ENCODE measurements at places on chromosomes 4 and X.

DNA sequence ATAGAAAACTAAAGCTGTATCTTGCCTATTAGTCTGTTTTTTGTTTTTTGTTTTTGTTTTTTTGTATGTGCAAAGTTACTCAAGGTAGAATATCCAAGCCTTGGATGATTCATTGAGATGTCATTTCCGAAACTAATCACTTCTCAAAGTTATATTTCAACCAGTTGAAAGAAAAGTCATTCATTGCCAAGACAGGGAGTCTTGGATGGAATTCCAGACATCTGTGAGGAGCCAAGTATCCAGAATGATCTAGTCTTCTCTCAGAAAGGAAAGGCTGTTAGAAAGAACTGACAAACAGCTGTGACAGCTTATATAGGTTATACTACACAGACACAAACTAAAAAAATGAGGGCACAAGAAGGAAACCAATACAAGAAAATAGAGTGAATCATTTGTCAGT, 141.1 kb upstream of the NDST3 start:
- no peak for DNase-seq

- DNase-seq = no peak
Measured at GRCh38 chr4:159097785-159098184, 5.1 kb upstream of the RAPGEF2 start.

- DNase-seq = no peak
Measured at GRCh38 chrX:110699109-110699508, 96.5 kb downstream of the CHRDL1 start.

DNA sequence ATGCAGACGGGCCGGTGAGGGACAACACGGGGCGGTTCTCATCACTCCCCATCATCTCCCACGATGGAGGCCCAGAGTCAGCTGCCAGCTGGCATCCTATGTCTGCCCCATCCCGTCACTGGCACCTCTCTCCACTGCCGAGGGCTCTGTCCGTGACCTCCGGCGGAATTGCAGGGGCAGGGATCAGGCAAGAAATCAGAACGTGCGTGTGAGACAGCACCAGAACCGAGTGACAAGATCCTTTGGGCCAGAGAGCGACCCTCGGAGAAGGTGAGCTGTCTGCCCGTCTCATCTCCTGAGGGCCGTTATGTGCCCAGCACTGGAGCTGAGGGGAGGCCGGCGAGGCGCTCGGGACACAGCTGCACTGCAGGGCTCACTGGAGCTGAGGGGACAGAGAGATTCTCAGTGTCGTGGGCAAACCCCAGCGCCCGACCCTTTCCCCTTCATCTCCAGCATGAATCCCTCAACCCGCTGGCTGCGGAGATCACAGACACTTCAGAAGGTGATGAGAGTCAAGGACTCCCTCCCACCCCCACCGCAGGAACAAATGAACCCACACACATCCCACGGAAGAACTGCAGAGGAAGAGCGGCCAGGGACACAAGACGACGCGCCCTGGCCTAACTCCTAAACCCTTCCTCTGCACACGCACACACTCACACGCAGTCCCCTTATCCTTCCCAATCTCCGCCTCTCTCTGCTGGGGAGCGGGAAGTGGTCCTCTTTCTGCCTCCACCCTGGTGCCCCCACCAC, 128.7 kb downstream of the AFAP1 start:
- DNase-seq = no peak

DNA sequence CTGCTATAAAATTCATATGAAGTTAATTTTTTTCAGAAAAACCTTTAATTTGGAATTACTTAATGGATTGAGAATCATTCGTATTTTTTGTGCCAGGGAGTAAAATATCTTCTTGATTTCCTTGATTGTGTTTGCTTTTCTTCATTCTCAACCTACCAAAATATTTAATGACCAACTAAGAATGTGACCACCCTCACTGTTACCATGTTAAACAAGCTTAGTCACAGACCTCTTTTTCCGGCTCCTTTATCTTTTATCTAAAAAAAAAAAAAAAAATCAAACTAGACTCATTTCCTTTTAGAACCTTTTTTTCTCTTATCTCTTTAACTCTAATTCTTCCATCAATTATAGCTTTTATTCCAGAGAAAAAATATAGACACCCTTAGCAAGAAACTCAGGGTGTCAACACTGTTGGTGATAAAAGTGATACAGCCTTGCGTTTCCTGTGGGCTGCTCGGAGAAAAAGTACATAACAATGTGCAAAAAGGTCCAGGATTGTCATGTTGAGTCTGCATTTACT, 20.6 kb upstream of the HPGDS start:
- DNase-seq = no peak

DNA sequence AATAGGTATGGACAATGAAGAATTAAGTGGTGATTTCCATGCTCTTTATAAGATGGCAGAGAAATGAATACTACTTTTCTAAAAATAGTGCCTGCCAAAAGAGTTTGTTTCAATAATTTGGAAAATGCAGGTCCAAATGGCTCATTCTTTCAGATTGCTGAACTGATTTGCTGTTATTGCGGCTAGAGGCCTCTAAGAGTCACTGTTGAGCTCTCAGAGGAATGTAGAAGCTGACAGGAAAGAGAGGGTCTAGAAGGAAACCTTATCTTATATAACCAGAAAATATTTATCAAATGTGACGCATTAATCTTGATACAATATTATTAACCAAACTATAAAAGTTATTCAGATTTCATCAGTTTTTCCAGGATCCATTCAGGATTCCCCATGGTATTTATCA, 65.7 kb upstream of the PAGE1 start:
- no peak for DNase-seq

DNA sequence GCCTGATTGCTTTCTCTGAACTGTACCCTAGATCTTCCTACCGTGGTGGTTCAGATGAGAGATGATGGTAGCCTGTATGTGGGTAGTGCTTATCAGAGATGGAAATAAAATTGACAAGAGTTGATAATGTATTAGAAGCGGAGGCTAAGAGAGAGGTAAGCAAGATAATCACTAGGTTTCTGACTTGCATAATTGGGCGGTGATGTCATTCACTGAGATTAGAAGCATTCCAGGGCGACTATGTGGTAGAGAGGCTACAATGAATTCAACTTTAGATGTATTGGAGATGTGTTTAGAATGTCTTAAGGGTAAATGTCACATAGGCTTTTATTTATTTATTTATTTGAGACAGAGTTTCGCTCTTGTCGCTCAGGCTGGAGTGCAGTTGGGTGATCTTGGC, 415 bp upstream of the TENM3 start:
- no peak for DNase-seq

DNA sequence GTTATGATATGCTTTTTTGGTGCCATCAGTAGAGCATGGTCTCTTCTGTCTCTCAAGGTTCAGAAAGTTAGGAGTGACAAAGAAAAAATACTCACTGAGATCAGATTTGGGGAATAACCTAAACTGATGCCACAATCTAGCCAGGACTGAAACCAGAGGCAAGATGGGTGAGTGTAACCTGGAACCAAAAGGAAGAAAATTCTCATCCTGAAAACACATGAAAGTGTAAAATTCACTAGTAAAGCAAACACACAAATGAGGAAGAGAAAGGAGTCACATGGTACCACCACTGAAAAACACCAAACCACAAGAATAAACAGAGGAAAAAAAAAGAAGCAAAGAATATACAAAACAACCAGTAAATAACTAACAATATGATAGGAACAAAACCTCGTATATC, 96.4 kb downstream of the ANXA10 start:
- no peak for DNase-seq

DNA sequence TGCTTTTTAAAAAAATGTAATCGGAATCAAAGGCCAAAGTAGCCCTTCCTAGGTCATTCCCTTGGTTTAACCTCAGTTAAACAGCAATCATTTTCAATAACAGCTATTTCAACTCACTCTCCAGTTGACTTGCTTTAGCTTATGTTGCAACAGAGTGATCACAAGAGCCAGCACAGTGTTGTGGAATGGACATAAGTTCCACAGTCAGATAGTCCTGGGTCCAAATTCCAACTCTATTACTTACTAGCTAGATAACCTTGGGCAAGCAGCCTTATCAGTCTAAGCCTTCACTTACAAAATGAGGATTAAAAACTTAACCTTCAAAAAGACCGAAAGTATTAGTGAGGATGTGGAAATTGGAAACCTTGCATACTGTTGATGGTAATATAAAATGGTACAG, 9.2 kb upstream of the GPC3 start:
- no peak for DNase-seq

- DNase-seq = no peak
Measured at GRCh38 chr4:161581262-161582230, 582.3 kb downstream of the FSTL5 start.

- DNase-seq = no peak
Measured at GRCh38 chr4:75708218-75708691, 16.1 kb upstream of the USO1 start.

DNA sequence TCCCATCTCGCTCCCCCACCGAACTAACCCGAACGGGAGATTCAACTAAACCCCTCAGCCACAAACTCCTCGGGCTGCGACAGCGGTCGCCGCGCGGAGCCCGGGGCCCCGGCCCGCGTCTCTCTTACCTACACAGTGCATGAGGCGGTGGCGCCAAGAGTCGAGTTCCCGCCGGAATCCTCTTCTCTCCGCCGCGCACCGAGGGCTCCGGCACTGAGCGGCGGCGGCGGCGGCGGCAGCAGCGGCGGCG, 160 bp downstream of the LCORL start:
- DNase-seq = no peak

DNA sequence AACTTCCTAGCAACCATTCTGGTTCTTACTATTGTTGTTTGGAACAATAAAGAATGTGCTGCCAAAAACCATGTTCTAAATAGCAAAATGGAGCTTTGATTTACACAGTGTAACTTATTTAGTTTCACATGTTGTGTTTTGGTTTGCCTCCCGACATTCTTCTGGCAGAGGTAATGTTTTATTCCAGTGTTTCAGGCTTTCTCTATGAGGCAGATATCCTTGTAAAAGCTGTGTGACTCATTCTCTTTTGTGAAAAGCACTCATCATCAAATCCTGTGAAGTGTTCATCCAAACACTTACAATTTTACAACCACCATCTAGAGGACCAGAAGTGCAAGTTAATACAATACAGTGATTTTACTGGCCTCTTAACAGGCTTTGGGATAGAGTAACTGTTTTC, 219.0 kb upstream of the GIMD1 start:
- no peak for DNase-seq

DNA sequence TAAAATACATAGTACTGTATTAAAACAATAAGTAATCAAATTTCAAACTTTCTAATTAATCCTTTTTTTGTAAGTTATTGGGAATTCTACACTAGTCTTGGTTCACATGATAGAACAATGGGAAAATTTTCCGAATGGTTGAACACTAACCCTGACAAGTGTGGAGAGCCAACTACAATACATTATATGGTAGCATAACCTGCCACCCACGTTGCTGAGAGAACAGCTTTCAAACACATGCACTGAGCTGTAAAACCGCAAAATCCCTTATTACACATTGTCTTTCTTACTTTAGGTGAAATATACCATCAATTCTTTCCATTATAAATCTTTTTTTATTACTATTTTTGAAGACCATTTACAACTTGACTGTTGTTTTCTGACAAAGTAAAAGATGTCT, 54.7 kb downstream of the ANAPC10 start:
- no peak for DNase-seq

DNA sequence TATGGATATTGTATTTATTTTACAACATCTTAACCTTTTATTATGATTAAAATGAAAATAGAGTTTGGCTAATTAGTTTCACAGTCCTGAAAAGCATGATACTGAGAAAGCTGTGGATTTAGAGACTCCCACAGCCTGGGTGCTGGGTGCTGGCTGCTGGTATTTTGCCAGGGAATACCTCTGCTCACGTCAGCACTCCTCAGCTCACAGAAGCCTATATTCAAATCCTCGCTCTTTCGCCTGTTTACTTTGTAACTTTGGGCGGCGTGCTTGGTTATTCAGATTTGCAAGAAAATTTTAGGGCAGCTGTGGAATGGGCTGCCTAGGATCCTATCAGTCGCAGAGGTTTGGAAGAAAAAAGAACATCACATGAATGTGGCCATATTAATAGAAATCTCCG, 261.8 kb downstream of the DCTD start:
- DNase-seq = no peak

DNA sequence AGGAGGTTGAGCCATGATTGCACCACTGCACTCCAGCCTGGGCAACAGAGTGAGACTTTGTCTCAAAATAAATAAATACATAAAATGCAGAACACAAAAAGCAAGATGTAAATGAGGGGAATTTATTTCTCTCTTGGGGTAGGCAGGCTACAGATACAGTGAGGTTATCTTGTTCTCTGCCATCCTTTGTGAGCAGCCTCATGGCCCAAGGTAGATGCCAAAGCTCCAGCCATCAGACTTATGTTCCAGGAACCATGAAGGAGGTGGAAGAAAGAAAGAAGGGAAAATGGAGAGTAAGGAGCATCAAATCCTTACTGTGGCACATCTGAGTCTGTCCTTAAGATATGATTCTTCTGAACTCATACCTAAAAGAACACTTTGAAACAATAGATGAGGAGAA, 11.1 kb downstream of the ARSH start:
- no peak for DNase-seq

GRCh38 chr4:101718810-101719209, 71.7 kb upstream of the BANK1 start:
- no peak for DNase-seq

DNA sequence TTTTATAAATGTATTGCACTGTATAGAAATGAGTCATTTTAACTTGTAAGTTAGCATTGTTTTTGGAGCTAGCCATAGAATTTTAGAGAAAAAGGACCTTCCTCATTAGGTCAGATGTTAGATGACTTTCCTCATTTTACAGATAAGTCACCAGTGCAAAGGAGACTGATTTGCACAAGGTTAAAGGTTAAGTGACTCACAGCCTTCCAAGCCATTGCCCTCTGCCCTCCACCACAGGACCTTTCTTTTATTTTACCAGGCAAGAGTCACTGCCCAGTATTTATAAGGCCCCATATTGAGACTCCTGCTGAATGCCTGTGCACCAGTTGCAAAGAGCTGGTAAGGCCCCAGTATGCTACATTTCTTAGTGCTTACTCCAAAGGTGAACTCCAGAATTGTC, 4.2 kb upstream of the ABCG2 start:
- no peak for DNase-seq

DNA sequence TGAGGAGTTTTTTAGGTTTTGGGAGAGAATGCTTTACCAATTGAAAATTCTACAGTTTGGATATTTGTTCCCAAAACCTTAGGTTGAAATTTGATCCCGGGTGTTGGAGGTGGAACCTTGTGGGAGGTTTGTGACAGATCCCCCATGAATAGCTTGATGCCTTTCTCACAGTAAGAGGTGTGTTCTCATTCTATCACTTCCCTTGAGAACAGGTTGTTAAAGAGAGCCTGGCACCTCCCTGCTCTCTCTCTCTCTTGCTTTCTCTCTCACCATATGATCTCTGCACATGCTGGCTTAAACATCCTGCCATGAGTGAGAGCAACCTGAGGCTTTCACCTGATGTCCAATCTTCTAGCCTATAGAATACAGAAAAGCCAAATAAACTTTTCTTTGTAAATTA, 1475.5 kb upstream of the AGA start:
- DNase-seq = no peak

GRCh38 chrX:47321386-47321785, 49.0 kb upstream of the ZNF157 start:
- no peak for DNase-seq

- DNase-seq = no peak
Measured at GRCh38 chr4:3276986-3277385, 15.8 kb upstream of the RGS12 start.

- DNase-seq = no peak
Measured at GRCh38 chr4:17317526-17317925, 194.4 kb downstream of the QDPR start.
